Bone marrow (tissue), 2 donors: ENCODE measurements at places on chromosomes 3 and 15.
A peak's percentile ranks its signal among the peaks of the same experiment; 100 is the strongest.

- no peak for DNase-seq
These were observed 32.0 kb upstream of the FURIN start for GRCh38 chr15:90836296-90836871.

DNA sequence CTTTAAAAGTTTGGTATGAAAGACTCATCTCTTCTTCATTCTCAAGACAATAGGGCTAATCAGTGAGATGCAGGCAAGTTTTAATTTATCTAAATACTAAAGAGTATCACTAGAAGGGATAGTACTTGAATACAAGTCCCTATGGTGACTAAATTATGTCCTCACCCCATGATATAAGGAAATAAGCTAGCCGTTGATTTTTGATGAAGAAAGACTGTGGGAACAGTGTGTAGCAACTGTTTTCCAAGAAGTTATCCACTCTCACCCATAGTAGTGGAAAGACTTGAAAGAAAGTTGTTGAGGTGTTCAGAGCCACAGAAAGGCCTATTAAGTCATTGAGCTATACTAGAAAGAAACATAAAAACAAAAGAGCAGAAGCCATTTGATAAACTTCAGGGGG lies 36.7 kb downstream of the PIK3CA start:
- DNase-seq = no peak

DNA sequence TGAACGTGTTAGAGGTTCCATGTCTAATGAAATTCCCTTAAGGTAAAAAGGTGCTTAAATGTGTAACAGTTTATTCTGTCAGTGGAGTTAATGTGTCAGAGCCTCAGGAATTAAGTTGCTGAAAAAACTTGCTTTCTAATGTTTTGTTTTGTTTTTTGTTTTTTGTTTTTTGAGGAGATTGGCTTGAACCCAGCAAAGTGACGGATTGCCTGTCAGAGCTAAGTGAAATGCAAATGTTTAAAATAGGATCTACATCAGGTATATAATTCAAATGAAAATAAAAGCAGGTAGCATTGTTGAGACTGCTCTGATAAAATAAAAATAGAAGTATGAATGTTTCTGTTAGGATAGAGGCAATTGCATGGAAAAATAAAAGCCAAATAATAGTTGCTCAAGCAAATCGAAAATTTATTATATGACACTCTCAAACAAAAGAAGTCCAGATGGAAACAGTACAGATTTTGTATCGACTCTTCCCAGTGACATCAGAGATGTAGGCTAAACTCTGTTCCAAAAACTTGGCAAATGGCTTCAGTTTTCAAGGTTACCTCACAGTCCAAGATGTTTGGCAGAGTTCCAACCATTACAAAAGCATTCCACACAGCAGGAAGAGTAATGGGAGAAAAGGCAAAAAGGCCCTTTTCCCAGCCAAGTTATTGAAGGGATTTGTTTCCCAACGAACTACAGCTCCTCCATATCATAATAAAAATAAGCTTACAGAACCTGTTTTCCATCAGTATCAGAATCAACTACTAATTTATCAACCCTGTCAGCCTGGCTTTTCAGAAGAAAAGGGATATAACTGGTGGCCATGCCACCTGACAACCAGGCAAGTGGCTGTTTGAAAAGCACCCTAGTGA lies 291.0 kb downstream of the TBL1XR1 start:
- no peak for DNase-seq

GRCh38 chr3:24365168-24365567 lies 129.5 kb downstream of the THRB start:
- DNase-seq = no peak

- peak; percentile 77 for DNase-seq
These were observed 452 bp downstream of the BBX start for GRCh38 chr3:107523289-107523538.

DNA sequence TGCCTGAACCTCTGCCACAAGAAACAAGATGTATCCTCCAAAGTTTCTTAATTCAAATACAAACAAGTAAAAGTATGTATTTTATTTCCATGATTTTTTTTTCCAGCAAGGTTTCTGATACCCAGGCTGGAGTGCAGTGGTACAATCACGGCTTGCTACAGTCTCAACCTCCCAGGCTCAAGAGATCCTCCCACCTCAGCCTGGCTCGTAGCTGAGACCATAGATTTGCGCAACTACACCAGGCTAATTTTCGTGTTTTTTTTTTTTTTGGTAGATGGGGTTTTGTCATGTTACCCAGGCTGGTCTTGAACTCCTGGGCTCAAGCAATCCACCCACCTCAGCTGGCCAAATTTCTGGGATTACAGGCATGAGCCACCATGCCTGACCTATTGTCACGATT lies 12.2 kb upstream of the VEPH1 start:
- no peak for DNase-seq

DNA sequence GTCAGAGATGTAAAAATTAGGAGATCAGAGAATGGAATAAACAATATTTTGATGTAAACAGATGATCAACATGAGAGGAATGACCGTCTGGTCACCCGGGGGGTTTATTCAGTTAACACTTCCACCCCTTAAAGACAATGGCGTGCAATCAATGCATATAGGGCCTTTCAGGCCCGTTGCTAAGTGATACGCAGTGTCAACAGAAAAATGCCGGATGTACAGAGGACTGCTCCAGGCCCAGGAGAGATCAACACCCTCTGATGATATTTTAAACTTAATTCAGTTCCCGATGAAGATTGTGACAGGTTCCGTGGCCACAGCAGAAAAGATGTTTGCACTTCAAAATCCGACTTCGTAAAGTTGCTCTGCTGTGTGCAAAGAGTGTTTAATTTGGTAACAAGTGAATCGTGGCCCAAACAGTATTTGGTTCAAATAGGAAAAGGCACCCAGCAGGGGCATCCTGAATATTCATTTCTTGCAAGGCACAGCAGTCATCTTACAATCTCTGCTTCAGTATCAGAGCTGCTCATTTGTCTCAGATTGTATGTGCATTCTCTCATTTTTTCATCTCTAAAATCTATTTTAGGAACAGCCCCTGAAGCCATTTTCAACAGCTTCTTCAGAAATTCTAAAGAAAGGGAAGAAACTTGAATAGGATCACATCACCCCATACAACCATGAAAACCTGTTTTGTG lies 72.6 kb downstream of the FOXB1 start:
- DNase-seq = no peak

DNA sequence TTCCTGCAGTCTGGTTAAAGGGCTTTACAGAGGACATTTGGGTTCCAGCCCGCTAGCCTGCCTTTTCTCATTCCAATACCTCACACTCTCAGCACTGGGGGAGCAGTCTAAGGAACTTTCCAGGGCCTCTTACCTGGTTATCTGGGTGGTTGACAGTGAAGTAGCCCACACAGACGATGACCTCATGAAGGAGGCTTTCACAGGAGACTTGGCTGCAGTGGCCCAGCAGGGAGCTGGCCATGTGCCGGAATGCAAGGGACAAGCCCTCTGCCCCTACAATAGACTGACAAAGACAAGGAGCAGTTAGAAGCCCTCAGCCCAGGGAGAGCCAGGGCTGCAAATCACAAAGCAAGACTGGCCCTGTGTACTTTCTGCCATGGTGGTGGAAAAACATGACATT lies 39.5 kb downstream of the ISL2 start:
- no peak for DNase-seq

DNA sequence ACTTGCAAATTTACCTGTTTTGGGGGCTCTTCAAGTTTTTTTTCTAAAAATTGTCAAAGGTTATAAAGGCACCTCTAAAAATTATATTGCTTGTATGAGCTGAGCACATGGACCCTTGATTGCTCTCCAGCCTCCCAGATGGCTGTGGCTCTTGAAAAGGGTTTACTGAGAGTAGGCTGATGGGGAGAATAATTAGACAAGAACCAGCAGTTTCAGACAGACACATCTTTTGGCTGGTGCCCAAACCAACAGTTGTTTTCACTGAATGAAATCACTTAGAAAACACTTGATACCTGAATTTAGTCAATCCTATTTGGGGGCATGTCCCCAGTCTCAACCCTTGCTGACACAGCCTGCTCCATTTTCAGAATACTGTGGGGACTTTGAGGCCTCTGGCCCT lies 217.6 kb downstream of the KBTBD8 start:
- no peak for DNase-seq

DNA sequence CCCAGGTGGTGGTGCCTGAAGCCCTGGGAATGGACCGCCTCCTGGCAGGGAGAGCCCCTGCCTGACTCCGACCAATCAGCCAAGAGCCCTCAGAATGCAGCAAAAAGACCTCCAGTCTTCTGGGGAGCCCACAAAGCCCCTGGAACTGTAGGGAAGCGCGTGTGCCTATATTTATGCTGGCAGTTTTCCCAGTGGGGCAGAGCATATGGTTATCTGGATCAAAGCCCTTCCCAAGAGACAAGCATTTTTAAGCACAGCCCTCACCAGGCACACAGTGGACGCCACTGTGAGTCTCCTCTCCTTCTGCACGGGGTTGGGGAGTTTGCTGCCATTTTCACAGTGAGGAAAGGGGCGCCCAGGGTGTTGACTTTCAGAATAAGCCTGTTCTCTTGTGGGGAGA lies 80.9 kb upstream of the RPL32 start:
- DNase-seq = no peak

DNA sequence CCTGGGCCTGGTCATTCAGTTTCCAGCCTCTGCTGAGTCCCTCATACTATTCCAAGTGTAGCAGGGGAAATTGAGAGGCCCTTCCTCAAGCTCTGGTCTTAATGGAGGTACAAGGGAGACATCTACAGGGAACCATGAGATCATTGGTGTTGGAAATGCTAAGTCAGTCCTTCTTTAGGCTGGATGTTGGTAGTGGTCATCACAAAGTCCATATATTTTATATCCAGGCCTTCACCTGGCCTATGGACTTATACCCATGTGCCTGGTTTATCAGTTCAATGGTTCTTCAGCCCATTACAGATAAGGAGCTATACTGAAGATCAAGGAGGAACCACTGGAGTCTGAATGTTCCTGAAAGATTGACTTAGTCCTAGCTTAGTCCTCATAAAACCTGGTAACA lies 135.0 kb downstream of the STAG1 start:
- no peak for DNase-seq

DNA sequence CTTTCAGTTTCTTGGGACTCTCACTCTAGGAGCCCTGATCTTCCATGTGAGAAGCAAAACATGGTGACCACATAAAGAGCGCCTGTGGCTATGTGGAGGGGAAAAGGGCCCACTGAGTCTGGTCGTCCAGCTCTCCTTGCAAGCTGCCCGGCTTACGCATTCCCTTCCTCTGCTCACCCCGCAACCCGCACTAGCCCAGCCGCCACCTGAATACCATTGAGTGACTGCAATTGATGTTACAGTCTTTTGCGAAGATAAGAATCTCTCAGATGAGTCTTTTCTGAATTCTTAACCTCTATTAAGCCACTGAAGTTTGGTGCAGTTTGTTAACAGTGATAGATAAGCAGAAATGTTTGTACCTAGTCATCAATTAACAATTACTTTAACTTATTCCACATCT lies 589.0 kb upstream of the DPPA4 start:
- DNase-seq = no peak

GRCh38 chr3:39029556-39029955 lies 22.2 kb downstream of the SCN11A start:
- DNase-seq = no peak

GRCh38 chr15:33059184-33059583 lies 135.3 kb downstream of the FMN1 start:
- DNase-seq = no peak

DNA sequence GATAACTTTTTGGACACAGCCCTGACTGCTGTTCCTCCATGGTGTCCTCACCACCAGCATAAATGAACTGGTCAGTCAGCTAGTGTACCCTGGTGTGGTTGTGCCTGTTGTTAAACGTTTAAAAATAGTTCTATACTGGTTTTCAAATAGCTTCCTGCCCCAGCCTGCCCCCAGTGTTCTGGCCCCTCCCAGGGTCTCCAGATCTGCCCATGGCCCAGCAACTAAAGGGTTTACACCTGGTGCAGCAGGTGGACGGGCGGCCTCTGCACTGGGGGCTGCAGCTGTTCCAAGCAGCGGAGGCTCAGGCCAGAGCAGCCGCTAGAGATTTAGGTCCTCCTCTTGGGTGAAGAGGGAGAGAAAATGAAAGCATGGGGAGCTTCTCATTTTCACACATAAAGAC lies 6.1 kb upstream of the NR2E3 start:
- DNase-seq = no peak

GRCh38 chr3:66501483-66502244 lies 842 bp upstream of the LRIG1 start:
- DNase-seq = no peak

DNA sequence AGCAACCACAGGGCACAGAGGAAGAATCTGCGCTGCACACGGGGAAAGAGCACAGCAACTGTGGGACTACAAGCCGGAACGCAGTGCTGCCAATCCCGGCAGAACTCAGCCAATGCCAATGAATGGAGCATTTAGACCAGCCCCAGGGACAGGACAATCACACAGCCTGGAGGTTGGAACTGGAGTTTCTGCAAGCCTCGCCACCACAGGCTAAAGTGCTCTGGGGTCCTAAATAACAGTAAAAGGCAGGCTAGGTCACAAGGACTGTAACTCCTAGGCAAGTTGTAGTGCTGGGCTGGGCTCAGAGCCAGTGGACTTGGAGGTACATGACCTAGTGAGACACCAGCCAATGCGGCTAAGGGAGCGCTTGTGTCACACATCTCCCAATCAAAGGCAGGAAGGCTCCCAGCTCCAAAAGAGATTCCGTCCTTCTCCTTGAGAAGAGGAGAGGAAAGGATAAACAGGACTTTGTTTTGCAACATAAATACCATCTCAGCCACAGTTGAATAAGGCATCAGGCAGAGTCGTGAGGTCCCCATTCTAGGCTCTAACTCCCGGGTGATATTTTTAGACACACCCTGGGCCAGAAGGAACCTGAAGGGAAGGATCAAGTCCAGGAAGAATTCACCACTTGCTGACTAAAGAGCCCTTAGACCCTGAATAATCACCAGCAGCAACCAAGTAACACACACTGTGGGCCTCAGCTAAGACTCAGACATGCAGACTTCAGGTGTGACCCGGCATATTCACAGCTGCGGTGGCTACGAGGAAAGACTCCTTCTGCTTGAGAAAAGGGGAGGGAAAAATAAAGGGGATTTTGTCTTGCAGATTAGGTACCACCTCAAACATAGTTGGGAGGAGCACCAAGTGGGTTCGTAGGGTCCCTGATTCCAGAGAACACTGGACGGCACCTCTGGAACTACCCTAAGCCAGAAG lies 85.5 kb upstream of the XXYLT1 start:
- DNase-seq = no peak

- no peak for DNase-seq
These were observed 199.7 kb downstream of the RPLP1 start for GRCh38 chr15:69652293-69652692.
